Skin of body (tissue), 3 donors: ENCODE measurements at places on chromosomes 2 and 18.

GRCh38 chr2:151833984-151834383 lies 5.8 kb upstream of the ARL5A start:
- DNase-seq, result no peak

- DNase-seq, result no peak
Measured at GRCh38 chr18:24214913-24215312, 76.1 kb downstream of the CABYR start.

GRCh38 chr2:98477506-98477905 lies 32.8 kb downstream of the INPP4A start:
- no peak for DNase-seq

- DNase-seq, result no peak
Measured at GRCh38 chr2:197435598-197436420, 981 bp upstream of the SF3B1 start.

DNA sequence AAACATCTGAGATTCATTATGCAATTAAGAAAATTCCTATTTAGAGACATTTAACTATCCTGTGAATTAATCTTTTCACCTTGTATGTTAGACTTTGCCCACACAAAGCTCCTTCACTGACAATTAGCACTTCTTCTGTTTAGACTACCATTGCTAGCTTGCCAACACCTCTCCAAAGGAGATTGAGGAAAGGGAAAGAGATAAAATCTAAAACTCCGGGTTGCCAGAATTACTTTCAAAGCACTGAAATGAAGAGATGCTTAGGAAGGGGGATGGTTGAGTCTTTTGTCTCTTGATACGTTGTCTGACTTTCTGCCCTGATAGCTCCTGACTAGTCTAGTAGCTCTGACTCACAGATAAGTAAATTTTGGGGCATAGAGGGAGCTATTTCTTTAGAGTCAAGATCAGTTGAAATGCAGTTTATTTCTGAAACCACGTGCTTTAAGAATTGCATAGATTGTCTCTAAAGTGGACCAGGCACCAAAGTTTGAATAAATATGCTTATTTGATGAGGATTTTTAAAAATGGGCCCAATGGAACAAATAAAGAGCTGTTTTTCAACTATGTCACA lies 74.1 kb upstream of the DSEL start:
- no peak for DNase-seq

GRCh38 chr2:145744541-145745386 lies 1224.8 kb upstream of the ZEB2 start:
- DNase-seq, result no peak

DNA sequence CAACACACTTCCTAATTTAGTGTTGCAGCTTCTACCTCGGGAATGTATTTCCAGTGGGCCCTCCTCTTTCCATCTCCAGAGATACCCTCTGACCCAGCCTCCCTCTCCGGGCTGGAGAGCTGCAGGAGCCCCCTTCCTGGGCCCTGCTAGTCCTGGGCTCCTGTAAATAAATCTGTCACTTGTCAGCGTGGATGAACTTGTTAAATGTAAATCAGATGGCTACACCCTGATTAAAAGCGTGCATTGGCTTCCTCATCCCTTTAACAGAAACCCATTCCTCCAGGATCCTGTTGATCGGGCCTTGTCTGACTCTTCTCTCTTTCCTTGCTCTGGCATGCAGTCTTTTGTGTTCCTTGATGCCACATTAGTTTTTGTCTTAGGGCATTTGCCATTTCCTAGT lies 2.4 kb downstream of the ZNF236 start:
- no peak for DNase-seq

DNA sequence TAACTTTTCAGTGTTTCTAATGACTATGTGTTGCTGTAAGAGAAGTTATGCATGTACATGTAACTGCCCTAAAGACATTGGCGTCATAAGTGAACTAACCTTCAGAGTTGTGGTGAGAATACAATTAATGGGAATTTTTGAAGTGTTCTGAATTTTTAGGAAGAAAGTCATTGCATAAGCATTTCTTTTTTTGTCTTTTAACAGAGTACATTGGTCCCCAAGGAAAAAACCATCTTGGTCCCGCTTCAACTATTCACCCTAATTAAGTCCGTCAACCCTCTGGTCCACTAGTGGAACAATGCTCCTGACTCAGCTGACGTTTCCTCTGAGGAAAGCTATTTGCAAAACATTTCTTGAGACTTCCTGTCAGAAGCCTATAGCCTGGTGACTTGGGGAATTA lies 41.1 kb upstream of the VIT start:
- peak; percentile 20 for DNase-seq

GRCh38 chr2:40284797-40285196 lies 167.1 kb downstream of the SLC8A1 start:
- DNase-seq, result no peak

DNA sequence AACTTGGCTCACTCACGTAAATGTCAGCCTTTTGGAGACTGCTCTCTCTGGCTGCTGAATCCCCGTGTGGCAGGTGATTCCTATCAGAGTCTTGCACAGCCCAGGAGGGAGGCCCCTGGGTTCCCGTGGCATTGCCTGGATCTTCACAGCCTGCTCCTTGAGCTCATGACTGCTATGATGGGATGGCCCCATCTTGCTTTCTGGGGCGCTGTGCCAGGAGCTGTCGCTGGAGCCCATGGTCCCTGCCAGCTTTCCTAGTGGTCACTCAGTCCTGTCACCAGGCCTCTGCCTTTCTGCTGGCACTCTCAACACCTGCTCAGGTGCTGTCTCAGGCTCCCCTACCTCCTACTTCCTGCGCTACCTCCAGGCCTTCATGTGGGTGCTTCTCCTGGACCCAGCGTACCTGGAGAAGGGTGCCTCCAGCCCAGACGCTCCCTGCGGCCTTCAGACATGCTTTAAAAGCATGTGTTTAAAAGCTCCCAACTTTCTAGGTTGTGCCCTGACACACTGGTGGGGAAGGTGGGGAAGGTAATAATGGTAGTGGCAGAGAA lies 110.1 kb downstream of the MCFD2 start:
- no peak for DNase-seq

DNA sequence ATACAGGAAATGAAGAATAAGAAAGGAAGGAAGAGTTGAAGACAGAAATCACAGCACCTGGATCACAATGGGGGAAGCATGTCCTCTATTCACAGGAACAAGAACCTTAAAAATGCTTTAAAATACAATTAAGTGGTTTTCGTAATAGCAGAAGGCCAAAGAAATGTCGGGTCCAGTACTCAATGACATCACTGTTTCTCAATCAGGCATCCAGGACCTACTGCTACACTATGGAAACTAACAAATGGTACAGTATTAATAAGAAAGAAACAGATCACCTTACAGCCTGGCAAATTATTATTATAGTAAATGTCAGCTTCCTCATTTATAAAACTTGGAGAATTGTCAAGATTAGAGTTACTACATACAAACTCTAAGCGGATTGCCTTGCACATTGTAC lies 15.8 kb downstream of the HNRNPLL start:
- no peak for DNase-seq

DNA sequence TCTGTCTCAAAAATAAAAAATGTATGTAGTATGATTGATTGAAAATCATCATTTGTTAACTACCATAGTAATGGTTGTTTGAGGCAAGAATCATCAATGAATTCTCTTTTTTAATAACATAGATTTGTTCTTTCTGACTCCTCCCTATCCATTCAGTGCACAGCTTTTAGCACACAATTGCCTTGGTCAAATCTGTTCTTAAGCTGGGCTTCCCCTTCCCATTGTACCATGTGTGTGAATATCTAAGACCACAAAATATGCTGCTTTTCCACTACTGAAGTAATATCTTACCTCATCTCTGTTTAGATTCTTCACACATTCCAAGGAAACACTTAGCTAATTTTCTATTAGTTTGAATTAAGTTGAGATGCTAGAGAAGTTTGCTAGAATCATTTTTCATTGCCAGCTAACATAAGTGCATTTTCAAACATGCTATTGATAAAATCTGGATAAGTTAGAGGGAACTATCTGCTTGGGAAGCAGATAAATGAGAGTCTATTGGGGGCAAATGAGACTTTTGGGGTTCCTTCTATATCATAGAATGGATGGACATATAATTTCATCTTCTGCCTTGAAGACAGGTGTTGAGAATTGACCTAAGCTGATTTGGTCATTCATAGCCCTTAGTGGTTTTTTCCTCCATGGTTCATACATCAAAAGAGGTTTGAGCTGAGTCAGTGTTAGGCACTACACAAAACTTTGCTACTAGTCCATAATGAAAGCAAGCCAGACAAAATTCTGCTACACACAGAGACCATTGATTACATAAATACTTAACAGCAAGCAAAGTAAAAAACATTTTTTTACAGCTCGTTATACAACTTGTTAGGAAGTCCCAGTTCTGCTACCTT lies 231.9 kb downstream of the PLCL1 start:
- DNase-seq, result no peak
